ENCODE measurements at places on chromosomes 5 and 9.
A peak's percentile ranks its signal among the peaks of the same experiment; 100 is the strongest.

- DNase-seq = no peak
These were observed 18.6 kb downstream of the MED10 start for GRCh38 chr5:6359555-6360322.

GRCh38 chr5:36900283-36900682, 23.7 kb downstream of the NIPBL start:
- no peak for DNase-seq

DNA sequence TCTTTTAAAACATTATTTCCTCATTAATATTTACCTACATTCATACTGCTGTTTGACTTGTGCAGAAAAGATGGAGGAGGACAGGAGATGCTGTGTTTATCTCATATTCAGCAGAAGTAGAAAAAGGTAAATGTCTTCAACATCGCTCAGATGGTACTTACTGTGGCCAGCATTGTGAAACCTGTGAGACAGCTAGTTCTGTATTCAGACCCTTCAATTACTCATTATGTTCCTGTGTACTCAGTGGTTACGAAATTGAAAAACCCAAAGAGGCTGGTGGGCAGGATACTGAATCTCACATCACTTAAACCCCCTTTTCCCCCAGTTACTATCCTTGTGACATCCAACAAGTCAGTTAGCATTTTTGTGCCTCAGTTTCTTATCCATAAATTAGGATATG, 216.0 kb downstream of the KDM4C start:
- DNase-seq = peak; percentile 14

GRCh38 chr9:136506425-136506824, 23.6 kb upstream of the SEC16A start:
- no peak for DNase-seq

GRCh38 chr5:165231821-165232508, 1726.5 kb downstream of the MAT2B start:
- no peak for DNase-seq

DNA sequence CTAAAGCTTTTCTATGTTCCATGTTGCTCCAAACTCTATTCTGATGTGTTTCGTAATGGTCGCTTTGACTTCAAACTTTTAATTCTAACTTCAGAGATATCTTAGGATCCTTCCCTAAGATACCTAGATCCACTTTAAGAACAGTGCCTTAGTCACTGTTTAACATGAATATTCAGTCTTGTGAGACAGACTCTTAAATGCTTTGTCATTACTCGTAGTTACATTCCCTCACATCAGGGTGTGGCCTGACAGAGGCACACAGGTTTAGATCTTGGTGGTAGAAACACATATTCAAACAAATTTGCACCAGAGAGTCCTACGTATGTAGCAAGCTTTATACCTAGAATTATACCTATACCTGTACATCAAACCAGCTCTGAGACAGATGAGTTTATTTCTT, 687.0 kb upstream of the C9orf72 start:
- DNase-seq = no peak

DNA sequence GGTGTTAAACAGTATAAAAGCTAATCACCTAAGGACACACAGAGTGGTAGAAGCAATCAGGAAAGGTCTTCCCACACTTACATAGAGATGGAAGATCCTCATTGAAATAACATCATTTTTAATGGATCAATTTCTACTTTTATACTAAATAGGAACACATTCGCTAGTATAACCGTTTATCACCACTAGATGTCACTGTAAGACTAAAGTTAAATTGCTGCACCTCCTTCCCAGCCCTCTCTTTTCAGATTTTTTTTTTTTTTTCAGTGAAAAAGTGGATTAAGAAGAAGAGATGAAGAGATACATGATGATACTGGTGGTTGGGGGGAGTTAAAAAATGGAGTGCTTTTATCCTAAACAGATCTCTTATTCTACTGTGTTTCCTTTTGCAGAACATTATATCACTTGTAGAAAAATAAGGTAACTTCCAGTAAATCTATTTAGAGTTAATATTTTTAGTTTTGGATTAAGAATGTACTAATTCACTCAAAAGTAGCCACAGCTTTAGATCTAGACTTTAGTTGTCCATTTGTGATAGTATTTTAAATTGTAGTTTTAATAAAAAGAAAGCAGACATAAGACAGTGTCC, 116.9 kb upstream of the ARRDC3 start:
- peak; percentile 20 for DNase-seq

DNA sequence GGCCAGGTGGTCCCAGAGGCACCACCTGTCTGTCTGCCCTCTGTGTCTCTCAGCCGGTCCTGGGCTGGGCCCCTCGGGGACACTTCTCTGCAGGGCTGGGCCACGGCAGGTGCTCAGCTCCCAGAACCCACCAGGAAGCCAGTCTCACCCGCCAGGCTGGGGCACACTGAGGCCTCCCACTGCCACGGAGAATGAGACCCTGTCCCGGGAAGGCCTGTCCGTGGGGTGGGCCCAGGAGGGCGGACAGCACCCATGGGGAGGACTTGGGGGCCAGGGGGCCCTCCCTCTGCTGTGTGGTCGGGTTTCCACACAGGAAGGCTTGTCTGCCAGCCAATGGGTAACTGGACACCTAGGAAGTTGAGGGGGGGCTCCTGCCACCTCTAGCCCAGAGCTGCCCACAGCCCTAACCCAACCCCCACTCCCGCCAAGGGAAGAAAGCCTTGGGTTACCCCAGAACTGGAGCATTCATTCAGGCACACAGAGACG, 4.1 kb upstream of the TUBB4B start:
- no peak for DNase-seq

- no peak for DNase-seq
These were observed 7.1 kb upstream of the CAST start for GRCh38 chr5:96655085-96655484.

DNA sequence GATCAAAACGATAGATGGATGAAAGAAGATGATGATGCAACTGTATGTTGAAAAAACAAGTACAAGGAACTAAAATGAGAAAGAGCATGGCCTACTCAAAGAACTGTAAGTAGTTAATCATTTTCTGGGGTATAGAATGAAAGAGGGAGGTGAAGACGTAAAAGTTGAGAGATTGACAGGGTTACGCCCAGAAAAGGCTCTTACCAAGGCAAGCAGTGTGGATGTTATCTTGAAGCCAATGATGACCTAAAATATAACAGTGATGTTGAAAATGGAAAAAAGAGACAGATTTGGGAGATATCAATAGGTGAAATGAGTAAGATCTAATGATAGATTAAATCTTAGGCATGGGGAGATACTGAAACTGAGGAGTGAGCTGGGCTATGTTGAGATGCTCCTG, 80.4 kb upstream of the GNAQ start:
- no peak for DNase-seq

GRCh38 chr5:78730300-78731094, 81.9 kb upstream of the LHFPL2 start:
- no peak for DNase-seq

DNA sequence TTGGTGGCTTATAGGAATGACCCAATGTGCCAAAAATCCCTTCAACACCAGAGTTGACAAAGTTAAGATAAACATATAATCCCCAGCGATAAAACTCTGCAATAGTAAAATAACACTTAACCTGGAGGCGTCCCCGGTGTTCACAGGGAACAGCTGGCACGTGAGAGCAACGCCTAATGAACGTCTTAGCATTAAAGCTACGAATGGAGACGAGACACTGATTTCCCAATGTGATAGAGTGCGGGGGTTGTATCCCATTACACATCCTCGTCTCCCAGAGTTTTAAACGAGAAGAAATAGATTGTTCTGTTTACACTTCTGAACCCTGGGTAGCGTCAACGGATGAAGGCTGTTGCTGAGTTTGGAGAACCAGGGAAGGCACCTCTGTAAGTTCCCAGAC, 57.6 kb downstream of the PTCH1 start:
- no peak for DNase-seq

GRCh38 chr9:78989031-78989658, 582.6 kb upstream of the TLE4 start:
- no peak for DNase-seq

Measured in HuH-7 (cell line).